ENCODE measurements at places on chromosomes 4 and X.
A peak's percentile ranks its signal among the peaks of the same experiment; 100 is the strongest.

GRCh38 chrX:19794690-19795089, 92.7 kb downstream of the SH3KBP1 start:
- DNase-seq = no peak

GRCh38 chr4:3390288-3390811, 51.4 kb upstream of the HGFAC start:
- DNase-seq = no peak

GRCh38 chrX:5640071-5640470, 588.6 kb downstream of the NLGN4X start:
- no peak for DNase-seq

- peak; percentile 14 for DNase-seq
Measured at GRCh38 chrX:44871931-44872820, 812 bp upstream of the KDM6A start.

DNA sequence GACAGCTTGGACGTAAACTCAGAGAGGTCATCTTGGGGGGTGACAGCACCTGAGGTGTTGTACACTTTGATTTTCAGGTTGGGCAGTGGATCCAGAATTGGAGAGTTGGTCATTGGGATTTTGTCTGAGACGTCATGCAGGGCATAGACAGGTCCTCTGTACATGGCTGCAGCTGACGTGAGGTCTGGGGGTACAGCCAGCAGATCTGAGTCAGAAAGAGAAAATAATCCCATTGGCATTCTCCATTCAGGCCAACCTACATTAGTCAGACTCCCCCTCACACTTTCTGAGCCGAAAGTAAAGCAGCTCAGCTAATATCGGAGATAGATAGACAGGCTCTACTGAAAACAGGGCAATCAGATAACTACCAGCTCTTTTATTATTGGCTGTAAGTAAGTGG, 329.7 kb downstream of the UNC5C start:
- no peak for DNase-seq

DNA sequence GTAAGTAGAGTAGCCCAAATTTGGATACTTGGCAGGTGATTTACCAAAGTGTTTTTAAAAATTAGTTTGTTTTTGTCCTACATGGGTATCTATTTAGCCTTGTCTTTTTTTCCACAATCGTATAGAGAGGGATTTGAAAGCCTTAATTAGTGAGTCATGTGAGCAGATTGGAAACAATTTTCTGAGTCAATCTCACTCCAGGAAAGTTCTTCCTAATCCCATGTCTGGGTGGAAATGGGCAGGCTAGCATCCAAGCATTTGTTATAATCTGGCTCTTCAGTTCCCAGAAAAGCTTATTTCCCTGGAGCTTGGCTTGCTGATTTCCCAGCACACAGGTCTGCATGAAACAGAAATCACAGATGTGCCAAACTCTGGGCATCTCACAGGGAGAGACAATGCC, 426.9 kb upstream of the BOD1L1 start:
- DNase-seq = no peak

DNA sequence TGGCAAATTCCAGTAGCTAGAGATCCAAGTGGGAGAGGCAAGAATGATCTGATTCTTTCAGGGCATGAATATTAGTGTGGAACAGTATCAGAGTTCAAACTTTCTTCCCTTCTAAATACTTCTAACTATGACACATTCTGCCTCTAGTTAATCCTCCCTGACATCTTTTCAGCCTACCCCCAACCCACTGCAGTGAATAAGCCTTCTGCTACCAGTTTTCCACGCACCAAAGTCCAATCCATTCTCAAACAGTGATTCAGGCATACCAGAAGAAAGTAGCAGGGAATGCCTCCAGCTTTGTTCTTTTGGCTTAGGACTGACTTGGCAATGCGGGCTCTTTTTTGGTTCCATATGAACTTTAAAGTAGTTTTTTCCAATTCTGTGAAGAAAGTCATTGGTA, 155.4 kb upstream of the FTHL17 start:
- DNase-seq = no peak

- peak; percentile 42 for DNase-seq
Measured at GRCh38 chr4:54318904-54319303, 89.8 kb downstream of the PDGFRA start.

DNA sequence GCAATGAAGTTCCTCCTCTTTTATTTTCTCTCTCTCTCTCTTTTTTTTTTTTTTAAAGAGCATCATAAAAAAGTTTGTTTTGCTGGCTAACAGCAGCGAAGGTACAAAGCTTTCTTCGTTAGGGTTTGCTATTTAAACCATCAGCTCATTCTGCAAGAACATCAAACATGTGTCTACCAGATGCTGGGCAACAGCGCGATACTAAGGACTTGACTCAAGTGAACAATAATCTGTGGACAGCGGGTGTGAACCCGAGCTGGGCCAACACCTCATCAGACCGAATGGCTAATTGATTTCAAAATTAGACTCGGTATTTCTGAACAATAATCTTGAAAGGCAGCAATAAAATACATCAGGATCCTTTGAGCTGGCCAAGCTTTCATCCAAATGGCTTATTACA, 246.4 kb downstream of the FBXO8 start:
- DNase-seq = no peak

DNA sequence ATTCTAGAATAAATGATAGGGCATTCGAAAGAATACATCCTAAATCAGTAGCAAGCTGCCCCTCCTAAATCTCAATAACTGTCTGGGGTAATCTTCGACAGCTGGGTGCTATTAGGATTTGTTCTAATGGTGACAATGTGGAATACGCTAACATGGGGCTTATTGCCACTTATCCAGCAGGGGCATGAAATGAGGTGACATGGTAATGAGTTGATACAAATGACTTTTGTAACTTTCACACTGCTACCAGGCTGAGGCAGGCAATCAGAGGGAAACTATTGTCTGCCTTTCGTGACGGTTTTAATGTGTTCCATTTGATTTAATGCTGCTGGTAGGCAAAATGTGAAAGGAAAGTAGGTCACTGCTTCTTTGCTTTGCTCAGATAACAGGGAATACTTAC, 1047.4 kb upstream of the PABPC4L start:
- no peak for DNase-seq

DNA sequence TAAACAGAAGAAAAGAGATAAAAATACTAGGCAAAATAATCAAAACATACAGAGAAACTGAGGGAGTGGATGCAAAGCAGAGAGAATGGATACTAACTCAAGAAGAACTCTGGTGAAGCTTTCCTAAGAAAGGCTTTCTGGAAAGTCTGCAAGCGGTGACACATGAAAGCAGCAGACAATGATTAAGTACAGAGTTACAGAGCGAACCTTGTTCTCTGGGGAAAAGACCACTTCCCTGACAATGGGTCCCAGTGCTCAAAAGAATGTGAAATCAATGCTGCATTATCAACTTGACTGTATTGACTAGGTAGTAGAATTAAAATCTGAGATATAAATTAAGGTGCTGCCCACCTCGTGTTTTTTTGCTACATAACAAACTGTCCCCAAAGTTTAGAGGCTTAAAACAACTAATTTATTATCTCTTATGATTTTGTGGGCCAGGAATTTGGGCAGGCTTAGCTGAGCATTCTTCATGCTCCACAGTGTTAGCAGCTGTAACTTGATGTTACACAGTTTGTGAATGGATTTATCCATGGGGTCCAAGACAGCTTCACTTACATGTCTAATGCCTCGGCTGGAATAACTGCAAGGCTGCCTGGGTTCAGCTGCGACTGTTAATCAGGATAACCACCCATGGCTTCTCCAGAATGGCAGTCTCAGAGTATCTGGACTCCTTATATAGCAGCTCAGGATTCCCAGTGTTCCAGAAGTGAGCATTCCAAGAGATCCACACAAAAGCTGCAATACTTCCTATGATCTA, 106.9 kb upstream of the INPP4B start:
- DNase-seq = no peak

DNA sequence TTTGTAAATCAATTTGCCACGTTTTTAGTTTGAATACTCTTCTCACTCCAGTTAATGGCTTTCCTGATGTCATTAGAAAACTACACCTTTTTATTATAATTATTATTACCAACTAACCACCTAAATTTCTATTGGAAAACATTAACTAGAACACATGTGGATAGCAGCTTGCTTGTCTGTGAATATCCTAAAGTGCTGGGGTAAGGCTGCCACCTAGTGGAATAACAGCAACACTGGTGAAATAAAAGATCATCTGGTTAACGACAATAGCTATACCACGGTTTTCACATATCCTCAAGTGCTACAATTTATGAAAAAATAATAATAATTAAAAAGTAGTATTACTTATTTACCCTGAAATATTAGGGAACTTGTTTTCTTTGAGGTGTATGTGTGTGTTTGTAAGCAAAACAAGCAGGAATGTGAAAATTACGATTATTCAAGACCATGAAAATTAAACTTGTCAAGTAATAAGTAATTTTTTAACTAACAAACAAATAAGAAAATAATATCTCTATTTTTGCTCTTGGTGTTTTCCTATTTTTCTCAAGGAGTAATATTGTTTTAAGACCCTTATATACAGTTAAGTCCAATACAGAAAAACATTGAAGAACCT, 130.1 kb upstream of the TECRL start:
- peak; percentile 47 for DNase-seq

DNA sequence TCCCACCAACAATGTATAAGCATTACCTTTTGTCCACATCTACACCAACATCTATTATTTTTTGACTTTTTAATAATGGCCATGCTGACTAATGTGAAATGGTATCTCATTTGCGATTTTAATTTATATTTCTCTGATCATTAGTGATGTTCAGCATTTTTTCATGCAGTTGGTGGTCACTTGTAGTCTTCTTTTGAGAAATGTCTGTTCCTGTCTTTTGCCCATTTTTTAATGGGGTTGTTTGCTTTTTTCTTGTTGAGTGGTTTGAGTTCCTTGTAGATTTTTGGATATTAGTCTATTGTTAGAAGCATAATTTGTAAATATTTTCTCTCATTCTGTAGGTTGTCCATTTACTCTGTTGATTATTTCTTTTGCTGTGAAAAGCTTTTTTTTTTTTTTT, 36.8 kb upstream of the PDLIM5 start:
- DNase-seq = no peak

DNA sequence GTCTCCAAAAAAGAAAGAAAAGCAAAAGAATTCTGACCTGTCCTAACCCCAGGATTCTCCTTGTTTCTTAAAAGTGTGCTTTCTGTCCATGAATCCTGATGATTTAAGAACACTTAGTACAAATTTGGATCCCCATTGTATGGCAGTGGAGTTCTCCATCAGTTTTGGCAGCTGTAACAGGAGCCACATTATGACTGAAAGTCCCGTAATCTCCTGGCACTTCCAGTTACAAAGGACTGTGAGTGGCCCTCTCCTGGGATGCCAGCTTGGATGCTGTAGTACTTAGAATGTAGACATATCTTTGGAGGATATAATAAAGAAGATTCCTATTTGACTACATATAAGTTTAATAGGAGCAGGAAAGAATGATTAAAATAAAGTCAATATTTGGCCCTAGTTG, 20.6 kb downstream of the AP1AR start:
- no peak for DNase-seq

- DNase-seq = no peak
Measured at GRCh38 chr4:102405821-102406401, 60.6 kb upstream of the SLC39A8 start.

DNA sequence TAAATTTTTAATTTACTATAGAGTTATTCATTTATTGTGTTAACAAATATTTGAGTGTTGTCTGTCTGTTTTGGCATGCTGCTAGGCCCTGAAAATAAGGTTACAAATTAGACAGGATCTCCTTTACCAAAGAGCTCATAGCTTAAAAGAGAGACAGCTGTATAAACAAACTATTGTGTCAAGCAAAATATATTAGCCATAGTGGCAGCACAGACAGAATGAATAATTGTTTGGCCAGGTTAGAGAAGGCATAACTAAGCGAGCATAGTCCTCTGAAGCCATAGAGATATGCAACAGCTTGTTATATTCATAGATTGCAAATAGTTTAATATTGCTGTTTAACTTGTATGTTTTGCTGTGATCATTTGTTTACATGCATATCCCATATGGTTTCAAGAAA, 66.7 kb upstream of the NDUFC1 start:
- no peak for DNase-seq

DNA sequence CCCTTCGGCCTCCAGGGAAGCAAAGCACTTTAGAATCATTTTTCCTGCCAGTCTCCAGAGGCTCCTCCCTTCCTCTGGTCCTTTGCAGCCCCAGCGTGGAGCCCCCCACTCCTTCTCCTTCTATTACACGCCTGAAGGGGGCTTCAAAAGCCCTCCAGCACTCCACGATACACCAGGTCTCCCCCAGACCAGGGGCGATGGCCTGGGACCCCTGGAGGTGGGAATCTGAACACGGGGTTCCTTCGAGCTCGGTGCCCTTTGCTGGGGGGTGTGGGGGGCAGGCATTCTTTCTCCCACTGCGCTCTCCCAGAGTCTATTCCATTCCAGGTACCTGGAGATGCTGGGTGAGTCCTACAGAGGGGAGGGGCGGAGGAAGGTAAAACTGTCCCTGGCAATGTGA, 97.6 kb downstream of the HMX1 start:
- no peak for DNase-seq

DNA sequence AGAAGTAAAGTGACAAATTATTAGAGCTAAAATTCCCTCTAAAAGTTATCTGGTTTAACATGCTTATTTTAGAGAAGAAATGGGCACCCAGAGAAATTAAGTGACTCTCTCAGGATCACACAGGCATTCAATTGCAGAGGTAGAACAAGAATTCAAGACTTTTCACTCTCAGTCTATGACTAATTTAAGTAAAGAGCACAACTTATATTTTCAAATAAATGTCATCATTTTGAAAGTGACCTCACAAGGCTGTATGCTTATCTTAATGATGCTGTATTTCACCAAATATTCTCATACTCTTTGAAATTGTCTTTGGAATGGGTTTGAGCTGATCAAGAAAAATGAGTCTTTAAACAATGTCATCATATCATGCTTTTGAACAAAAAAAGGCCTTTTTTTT, 15.3 kb downstream of the GPR174 start:
- no peak for DNase-seq

GRCh38 chr4:52235552-52236201, 184.6 kb downstream of the SPATA18 start:
- no peak for DNase-seq

- DNase-seq = no peak
Measured at GRCh38 chrX:10496345-10496965, 123.9 kb downstream of the MID1 start.

DNA sequence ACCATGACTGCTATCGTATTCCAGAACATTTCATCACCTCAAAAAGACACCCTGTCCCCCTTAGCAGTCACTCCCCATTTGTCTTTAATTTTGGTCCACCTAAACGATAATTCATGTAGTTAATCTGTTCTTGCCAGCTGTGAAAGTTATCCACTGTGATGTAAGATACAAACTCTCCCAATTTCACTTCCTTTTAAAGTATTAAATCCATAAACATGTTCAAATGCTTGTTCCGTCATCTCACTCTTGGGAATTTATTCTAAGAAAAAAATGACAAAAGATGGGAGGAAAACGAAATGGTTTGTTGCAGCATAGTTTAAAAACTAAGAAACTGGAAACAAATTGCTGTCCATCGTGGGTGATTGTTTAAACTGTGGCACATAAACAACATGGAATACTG, 53.7 kb upstream of the IRF2 start:
- DNase-seq = no peak

GRCh38 chr4:89664521-89664920, 172.4 kb downstream of the SNCA start:
- DNase-seq = no peak

- DNase-seq = no peak
Measured at GRCh38 chr4:168138143-168138542, 45.8 kb downstream of the ANXA10 start.

GRCh38 chr4:167469436-167469835, 235.1 kb upstream of the SPOCK3 start:
- DNase-seq = no peak

GRCh38 chr4:139267301-139267700, 12.7 kb downstream of the MGARP start:
- DNase-seq = no peak

Measured in ACHN (cell line).